ENCODE measurements at places on chromosomes 5 and 9.

- no peak for DNase-seq
Observed at GRCh38 chr9:9892217-9892616, 720.6 kb downstream of the PTPRD start.

GRCh38 chr5:127590156-127590722, 58.6 kb upstream of the CTXN3 start:
- no peak for DNase-seq

DNA sequence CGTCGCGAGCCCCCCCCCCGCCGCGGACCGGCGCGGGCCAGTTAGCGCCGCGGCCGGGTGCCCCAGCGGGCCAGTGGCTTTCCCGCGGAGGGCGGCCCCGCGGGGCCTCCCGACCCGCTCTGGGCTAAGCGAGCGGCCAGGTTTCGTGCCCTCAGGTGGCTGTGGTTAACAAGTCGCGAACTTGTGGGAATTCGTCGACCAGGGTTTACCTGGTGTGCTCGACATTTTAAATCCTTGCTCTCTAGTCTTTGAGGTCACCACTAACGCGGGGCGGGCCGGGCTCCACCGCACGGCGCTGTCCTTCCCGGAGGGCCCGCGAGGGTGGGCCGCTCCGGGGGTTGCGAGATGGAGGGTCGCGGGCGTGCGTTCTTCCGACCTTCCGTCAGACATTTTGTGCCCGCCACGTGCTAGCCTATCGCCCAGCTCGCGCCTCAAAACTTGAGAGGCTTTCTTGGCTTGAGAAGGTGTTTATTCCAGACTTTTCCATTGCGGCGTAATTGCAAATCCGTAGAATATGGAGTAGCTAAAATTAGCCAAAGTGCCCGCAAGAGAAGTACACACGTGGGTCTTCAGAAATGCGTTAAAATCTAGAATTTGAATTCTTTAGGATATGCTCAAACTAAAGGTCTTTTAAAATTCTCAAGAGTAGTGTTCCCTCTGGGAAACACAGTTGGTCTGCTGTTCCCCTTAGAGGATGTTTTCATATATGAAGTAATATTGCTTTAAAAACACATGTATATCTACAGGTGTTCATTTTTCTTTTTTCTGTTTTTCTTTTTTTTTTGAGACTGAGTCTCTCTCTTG, 2.1 kb downstream of the ANP32B start:
- DNase-seq: peak; percentile 59

GRCh38 chr5:11528720-11529119, 375.5 kb downstream of the CTNND2 start:
- DNase-seq: no peak

DNA sequence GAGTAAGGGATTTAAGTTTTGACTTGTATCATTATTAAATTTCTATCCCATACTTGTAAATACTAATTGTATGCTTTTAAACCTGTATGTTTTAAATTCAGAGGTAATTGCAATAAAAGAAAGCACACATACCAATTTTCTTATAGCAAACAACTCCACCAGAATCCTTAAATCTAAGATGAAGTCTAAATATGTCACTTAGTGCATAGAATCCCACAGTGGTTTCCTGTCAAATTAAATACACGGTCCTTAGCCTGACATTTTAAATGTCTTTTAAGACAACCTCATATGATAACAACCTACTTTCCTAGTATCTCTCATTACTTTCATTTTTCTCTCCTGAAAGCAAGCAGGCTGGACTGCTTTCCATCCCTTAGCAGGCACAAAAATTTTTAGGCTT, 52.0 kb downstream of the JMY start:
- no peak for DNase-seq

- no peak for DNase-seq
Observed at GRCh38 chr5:172740428-172741205, 30.4 kb downstream of the DUSP1 start.

GRCh38 chr5:121377461-121377860, 474.2 kb upstream of the FTMT start:
- DNase-seq: no peak

DNA sequence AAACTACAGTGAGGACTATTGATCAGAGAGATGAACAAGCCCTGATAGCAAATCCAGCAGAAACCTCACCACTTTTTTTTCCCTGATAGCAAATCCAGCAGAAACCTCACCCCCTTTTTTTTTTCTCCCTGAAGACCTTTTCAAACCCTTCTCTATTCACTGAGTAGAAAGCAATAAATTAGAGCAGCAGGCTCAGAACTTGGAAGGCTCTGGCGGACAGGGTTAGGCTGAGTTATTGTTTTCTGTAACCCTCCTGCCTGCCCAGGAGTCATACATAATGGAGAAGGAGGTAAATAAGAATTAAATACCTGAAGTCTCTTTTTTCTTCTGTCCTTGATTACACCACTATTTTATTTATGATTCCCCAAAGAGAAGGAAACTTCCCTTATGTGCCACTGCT, 136.3 kb upstream of the SNX2 start:
- DNase-seq: no peak

DNA sequence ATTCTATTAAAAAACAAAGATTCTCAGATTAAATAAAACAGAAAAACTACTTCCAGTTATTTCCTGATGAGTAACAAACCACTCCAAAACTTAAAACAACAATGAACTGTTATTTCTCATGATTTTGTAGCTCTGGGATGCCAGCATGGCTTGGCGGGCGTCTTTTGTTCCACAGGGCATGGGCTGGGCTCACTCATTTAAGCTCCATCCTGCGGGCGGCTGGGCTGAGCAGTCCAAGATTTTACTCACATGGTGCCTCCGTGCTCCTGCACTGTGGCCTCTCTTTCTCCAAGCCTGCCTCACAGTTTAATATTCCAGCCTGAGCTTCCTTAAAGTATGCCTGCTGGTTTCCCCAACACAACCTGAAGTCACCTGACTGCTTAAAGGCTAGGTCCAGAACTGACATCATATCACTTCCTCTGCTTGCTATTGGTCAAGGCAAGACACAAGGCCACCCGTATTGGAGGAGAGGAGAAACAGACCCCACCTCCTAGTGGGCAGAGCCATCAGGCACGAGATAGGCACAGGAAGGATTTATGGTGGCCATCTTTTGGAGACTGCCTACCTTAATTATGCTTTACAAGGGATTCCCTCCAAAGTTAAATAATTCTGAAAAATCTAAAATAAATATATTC, 41.6 kb upstream of the ZBTB43 start:
- DNase-seq: no peak

DNA sequence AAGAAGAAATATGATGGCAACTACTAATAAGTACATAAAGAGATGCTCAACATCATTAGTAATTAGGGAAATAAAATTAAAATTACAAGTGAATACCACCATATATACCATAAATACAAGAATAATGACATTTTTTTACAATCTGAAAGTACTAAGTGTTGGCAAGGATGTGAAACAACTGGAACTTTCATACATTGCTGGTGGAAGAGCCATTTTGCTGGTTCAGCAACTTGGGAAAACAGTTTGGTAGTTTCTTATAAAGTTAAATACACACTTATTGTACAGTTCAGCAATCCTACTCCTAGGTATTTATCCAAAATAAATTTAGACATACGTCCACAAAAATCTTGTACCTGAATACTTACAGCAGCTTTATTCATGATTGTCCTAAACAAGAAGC, 192.9 kb downstream of the CARTPT start:
- no peak for DNase-seq

- no peak for DNase-seq
Observed at GRCh38 chr5:78501411-78502352, 141.3 kb downstream of the SCAMP1 start.

- DNase-seq: no peak
Observed at GRCh38 chr5:56735849-56736641, 79.3 kb upstream of the MAP3K1 start.

GRCh38 chr9:16069249-16069648, 516.4 kb downstream of the CCDC171 start:
- DNase-seq: no peak

GRCh38 chr5:52772668-52773067, 15.0 kb upstream of the ITGA1 start:
- no peak for DNase-seq

DNA sequence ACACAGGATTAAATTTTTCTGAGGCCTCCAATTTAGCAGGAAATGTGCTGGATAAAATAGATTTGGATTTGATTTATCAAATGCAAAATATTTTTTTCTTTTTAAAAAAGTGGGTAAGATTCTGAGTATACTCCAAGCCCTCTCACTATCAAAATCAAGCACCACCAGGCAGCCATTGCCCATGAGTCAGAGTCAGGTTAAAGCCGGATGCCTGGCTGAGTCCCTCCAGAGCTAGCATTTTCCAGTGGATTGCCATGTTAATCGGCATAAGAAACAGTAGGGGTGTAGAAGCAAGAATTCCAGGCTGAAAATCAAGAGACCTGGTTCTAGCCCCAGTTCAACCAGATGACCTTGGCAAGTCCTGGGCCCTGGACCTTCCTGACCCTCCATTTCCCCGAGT, 85.3 kb downstream of the FAM114A2 start:
- DNase-seq: no peak

DNA sequence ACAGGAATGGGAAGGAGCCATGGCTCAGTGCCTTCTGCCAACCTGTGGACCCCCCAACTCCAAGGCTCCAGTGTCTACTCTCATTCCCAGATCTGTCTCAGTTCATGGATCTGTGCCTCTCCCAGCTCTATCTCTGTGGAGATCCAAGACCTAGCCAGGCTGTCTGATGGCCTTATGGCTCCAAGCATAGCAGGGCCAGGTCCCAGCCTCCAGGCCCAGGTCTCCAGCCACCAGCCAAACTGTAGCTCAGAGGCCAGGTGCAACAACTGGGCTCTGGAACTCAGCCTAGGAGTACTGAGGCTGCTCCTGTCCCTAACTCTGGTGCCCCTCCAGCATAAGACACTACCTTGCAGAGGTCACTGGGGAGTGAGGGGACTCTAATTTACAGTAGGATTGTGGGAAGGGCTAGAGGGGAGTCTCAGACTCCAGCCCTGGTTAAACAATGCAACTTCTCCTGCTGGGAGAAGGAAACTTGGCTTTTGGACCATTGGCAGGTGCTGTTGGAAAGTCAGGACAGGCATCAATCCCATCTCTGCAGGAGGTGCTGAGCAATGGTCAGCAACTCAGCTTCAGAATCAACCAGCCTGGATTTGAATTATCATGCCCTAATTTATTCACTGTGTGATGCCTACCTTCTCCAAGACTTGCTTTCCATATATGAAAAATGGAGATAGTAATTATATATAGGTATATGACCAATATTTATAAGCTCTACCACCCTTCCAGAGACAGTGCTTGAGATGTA, 63.0 kb downstream of the PCDH1 start:
- DNase-seq: no peak

DNA sequence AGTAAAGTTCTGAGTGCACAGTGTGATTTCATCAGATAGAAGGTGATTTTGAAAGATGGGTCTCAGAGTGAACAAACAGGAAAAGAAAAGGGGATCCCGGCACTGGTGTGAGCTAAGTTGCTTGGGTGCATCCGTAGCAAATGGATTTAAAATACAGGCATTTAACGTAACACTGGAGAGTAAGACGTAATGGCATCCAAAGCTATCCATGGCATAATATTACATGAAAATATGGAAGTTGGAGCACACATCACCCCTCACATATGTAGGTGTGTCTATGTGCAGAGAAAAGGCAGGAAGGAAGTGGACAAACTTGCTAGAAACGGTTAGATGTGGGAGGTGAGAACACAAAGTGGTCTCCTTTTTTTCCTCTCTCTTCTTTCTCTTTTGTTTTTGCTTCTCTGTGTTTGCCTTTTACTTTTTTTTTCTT, 38.2 kb upstream of the SEMA4D start:
- DNase-seq: no peak

- DNase-seq: no peak
Observed at GRCh38 chr9:90996154-90997065, 194.8 kb downstream of the SYK start.

- DNase-seq: no peak
Observed at GRCh38 chr9:16532272-16532671, 338.2 kb downstream of the BNC2 start.

DNA sequence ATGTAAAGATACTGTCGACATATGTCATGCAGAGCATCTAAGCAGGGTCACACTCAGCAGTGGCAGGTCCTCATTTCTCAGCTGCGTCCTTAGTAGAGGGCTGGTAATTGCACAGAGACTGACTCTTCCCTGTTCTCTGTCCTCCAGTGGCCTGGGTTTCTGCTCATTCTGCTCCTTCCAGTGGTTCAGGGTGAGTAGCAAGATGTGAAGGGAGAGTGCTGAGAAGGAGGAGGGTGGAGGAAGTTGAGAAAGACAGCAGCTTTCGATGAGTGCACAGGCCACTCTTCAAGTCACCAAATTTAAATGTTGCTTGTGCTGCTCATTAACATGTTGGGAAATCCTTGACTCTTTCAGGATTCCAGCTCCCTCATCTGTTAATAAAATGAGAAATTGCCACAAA, 203.9 kb downstream of the FBXL7 start:
- DNase-seq: no peak

DNA sequence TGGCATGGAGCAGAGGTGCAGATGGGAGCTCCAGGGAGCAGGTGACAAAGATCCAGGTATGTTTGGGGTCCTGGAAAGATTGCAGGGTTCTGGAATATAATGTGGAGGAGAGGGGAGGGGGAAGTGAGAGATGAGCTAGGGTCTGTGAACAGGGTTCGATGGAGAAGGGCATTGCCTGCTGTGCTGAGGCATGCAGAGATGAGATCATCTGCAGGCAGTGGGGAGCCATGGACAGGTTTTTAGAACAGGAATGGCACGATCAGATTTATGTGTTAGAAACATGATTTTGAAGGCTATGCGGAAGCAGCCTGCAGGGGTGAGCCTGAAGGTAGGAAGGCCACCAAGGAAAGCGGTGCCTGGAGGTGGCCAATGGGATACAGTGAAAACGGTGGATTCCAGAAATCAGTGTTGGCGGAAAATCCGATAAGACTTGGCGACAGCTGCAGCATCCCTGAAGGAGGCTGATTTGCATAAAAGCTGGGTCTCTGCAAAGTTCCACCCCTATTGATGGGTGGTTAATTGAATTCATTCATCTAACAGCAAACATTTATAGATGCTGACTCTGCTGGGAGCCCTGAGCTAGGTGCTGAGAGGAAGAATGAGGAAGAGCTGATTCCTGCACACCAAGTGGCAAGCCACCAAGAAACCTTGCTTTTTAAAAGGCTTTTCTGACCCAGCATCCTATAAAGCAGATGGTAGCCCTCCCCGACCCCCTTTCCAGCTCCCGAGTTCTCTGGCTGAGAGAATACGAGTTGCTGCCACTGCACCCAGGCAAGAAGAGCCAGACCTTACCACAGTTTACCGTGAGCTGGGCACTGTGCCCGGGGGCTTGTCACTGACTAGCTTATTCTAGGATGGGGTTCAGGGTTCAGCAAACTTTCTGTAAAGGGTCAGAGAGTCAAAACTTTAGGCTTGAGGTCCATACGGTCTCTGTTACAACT, 139.2 kb upstream of the SMIM23 start:
- no peak for DNase-seq

DNA sequence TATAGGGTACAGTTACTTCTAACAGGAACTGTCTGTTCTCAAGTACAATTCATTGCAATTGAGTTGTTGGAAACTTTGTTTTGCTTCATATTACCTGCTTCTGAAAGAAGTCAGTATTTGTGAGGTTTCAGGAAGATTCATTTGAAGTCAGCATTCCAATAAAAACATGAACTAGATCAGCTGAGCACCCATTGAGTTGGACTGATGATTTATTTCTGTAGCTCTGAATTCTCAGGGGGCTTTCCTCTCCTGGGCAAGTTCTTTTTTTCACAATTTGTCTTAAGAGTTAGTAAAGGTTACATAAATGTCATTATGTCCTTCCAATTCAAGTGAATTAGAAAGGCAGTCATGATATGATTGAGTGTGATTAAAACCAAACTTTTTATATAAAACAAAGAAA, 16.2 kb upstream of the KIF2A start:
- no peak for DNase-seq

GRCh38 chr9:1875251-1875851, 139.8 kb upstream of the SMARCA2 start:
- no peak for DNase-seq

GRCh38 chr9:113614843-113615648, 151.5 kb downstream of the RGS3 start:
- DNase-seq: no peak

Measured in hematopoietic multipotent progenitor cell treated with erythropoietin and hydrocortisone succinate and interleukin-3 and kit ligand, for 17 days (in vitro differentiated cells).